Endothelial cell (in vitro differentiated cells): ENCODE measurements at places on chromosomes 12 and 14. TPM values are rescaled to one million over a fixed set of nuclear protein-coding genes. Genes with fewer than 3 reads are reported as not detected.

DNA sequence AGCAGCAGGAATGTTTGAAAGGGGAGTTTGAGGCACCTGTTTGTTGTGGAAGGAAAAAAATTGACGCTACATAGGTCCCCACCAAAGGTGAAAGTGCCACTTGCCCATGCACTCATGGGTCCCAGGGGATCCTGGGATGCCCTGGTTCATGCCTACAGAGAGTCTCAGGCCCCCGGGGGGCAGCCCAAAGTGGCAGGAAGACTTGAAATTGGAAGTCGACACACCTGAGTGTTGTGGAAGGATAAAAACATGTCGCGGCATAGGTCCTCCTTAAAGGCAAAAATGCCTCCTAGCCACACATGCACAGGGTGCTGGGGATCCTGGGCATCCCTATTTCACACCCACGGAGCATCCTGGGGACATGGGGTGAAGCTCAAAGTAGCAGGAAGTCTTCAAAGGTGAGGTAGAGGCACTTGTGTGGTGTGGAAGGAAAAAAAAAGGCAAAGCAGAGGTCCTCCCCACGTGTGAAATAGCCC, 576.1 kb downstream of the ALG10 start:
- no peaks in the 10 kb centered on the region for H3K36me3 ChIP-seq
- no peak overlapping the region for H3K27ac ChIP-seq
- H3K4me1 ChIP-seq: no peaks in the 10 kb centered on the region
- no peak for DNase-seq

The SPX gene
- 0.18 TPM for total RNA-seq

DNA sequence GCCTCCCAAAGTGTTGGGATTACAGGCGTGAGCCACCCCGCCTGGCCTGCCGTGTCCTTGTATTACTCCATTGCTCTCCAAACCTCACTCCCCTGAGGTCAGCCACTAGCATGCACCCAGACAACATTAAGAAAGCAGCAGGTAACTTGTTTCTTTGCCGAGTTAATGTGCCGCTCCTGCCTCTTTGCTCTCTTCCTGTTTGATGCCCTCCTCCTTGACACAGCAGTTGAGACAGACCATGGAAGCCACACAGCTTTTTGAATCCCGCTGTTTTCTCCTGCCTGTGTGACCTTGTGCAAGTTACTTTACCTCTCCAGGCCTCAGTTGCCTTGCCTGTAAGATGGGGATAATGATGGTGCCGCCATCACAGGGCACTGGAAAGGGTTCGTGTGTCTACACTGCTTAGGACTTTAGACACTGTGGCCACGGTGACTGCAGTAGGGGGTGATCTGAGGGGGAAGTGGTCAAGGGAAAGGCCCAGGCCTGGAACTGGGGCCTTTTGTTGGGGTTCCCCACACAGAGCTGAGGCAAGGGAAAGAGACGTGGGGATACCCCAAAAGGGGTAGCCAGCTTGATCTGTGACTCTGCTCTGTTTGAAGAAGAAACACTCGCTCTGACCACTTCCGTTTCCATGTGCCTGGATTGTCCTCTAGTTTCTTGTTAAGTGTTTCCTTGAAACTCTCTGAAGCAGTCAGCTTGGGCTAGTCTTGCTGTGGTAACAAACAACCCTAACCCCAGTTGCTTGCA, 69.3 kb downstream of the RIN3 start:
- H3K27me3 ChIP-seq: peaks cover 5% of the 10 kb centered on the region
- no peak overlapping the region for H3K4me3 ChIP-seq
- no peak overlapping the region for H3K27ac ChIP-seq
- H3K36me3 ChIP-seq: peaks cover 54% of the 10 kb centered on the region

The ADCY4 gene
- total RNA-seq: 74.6 TPM

DNA sequence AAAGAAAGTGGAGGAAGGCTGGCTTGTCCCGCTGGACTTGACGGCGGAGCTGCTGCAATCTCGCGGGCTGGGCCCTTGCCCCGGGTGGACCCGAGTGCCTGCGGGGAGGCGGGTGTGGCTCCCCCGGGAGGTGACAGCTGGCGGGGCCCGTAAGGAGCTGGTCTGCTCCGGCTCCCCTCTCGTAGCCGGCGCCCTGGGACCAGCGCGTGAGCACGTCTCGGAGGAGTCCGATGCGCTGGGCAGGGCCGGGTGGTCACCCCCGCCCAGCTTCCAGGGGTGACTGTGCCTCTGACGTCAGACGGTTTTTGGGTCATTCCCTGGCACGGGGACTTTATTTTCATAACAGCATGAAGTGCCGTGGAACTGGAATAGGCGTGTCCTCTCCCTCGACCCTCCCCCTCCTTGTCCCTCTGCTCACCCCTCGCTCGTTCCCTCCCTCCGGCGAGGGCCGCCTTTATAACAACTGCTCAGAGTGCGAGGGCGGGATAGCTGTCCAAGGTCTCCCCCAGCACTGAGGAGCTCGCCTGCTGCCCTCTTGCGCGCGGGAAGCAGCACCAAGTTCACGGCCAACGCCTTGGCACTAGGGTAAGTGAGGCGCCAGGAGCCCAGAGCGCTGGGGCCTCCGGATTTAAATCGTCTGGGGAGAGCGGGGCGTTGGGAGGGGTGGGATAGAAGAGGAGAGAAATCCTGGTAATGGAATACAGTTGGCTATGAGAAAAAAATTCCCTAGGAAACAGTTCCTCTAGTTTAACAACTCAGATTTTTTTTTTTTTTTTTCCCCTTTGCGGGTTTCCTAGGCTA, at the start of gene GPRC5A:
Gene GPRC5A (plus strand): TSS at position 483 of the 801 bp plus-strand sequence. CDS start 16,688 bp downstream, outside the sequence.
- peaks cover 7% of the 10 kb centered on the region for H3K4me1 ChIP-seq
- peak within 1 kb of the TSS; percentile 84 for H3K4me3 ChIP-seq

DNA sequence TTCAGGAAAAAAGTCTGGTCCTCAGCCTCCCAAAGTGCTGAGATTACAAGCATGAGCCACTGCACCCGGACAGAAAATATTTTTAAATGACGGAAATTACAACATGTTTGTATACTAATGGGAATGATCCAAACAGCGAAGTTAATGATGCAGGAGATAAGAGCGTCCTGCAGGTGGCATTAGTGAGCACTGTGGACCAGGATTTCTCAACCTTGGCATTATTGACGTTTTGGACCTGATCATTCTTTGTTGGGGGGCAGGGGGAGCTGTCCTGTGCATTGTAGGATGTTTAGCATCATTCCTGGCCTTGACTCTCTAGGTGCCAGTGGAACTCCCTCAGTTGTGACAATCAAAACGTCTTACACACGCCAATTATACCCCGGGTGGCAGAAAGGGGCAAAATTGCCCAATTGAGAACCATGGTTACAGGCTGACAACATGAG, 34.1 kb downstream of the SCFD1 start:
- H3K27ac ChIP-seq: no peak overlapping the region
- no peak overlapping the region for H3K4me3 ChIP-seq
- no peaks in the 10 kb centered on the region for H3K4me1 ChIP-seq

DNA sequence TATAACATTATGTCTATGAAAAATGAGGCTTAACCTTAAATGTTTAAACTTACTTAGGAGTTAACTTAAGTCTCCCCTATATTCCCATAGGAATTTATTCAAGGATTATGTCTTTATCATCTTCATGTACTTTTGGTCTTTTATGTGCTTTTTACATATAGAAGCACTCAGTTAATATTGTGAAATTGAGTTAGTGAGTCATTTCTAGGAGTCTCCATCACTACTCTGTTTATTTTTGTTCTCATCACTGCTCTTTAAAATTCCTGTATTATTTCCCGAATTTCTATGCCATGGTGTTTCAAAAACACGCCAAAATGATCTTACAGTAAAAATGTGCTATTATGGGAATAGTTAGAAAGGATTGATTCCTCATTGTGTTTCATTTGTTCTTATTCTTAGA, 31.6 kb downstream of the TBC1D15 start:
- peaks cover 9% of the 10 kb centered on the region for H3K36me3 ChIP-seq
- no peaks in the 10 kb centered on the region for H3K27me3 ChIP-seq
- H3K4me1 ChIP-seq: peaks cover 14% of the 10 kb centered on the region
- no peak for DNase-seq
- no peak overlapping the region for H3K27ac ChIP-seq
- H3K4me3 ChIP-seq: no peak overlapping the region

GRCh38 chr12:112537710-112538396, 119.1 kb downstream of the PTPN11 start:
- peak overlapping the region; percentile 61 for H3K27ac ChIP-seq
- H3K4me3 ChIP-seq: no peak overlapping the region
- H3K36me3 ChIP-seq: no peaks in the 10 kb centered on the region
- no peak for DNase-seq

- H3K27ac ChIP-seq: no peak overlapping the region
- H3K4me1 ChIP-seq: peaks cover 18% of the 10 kb centered on the region
- no peak for DNase-seq
- no peaks in the 10 kb centered on the region for H3K36me3 ChIP-seq
Measured at GRCh38 chr12:12404297-12404696, 47.4 kb downstream of the BORCS5 start.

DNA sequence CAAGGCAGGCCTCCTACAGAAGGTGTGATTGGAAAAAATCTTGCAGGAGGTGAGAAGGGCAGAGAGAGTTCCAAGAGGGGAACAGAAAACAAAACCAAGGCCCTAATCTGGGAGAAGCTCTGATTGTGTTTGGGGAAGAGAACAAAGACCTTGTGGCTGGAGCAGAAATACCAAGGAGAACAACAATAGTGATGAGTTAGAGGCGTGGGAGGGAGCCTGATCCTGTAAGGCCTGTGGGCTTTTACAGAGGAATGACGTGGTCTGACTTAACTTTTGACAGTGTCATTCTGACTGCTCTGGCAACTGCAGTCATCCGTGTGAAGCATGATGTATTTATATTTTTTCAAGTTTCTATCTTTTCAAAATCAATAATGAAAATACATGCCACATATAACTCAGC, 200.6 kb downstream of the ANO4 start:
- H3K27ac ChIP-seq: no peak overlapping the region
- peaks cover 2% of the 10 kb centered on the region for H3K27me3 ChIP-seq
- peaks cover 4% of the 10 kb centered on the region for H3K4me1 ChIP-seq

- H3K27me3 ChIP-seq: no peaks in the 10 kb centered on the region
- H3K27ac ChIP-seq: no peak overlapping the region
- peaks cover 30% of the 10 kb centered on the region for H3K36me3 ChIP-seq
- H3K4me3 ChIP-seq: no peak overlapping the region
- DNase-seq: no peak
Measured at GRCh38 chr12:79560225-79560889, 130.4 kb downstream of the PAWR start.

- peaks cover 7% of the 10 kb centered on the region for H3K4me1 ChIP-seq
- DNase-seq: no peak
- H3K4me3 ChIP-seq: no peak overlapping the region
- no peaks in the 10 kb centered on the region for H3K36me3 ChIP-seq
Measured at GRCh38 chr14:34682787-34683321, 31.5 kb downstream of the CFL2 start.

The TMTC2 gene
- 3.6 TPM for total RNA-seq

The ATXN7L3B gene
- 48.4 TPM for total RNA-seq

The DDN gene
- 0.10 TPM for total RNA-seq

GRCh38 chr14:100221533-100222223, 17.3 kb upstream of the YY1 start:
- no peak for DNase-seq
- H3K36me3 ChIP-seq: peaks cover 4% of the 10 kb centered on the region
- H3K4me3 ChIP-seq: no peak overlapping the region
- H3K27ac ChIP-seq: no peak overlapping the region
- H3K4me1 ChIP-seq: peaks cover 22% of the 10 kb centered on the region
- peaks cover 5% of the 10 kb centered on the region for H3K27me3 ChIP-seq

- H3K27ac ChIP-seq: no peak overlapping the region
- H3K36me3 ChIP-seq: no peaks in the 10 kb centered on the region
- DNase-seq: no peak
- peaks cover 14% of the 10 kb centered on the region for H3K4me1 ChIP-seq
Measured at GRCh38 chr14:93744876-93745275, 43.4 kb downstream of the PRIMA1 start.

GRCh38 chr12:111085096-111085495, 164.7 kb upstream of the MYL2 start:
- no peaks in the 10 kb centered on the region for H3K4me1 ChIP-seq
- no peak for DNase-seq
- H3K4me3 ChIP-seq: no peak overlapping the region

The GEMIN2 gene
- total RNA-seq: 21.4 TPM

DNA sequence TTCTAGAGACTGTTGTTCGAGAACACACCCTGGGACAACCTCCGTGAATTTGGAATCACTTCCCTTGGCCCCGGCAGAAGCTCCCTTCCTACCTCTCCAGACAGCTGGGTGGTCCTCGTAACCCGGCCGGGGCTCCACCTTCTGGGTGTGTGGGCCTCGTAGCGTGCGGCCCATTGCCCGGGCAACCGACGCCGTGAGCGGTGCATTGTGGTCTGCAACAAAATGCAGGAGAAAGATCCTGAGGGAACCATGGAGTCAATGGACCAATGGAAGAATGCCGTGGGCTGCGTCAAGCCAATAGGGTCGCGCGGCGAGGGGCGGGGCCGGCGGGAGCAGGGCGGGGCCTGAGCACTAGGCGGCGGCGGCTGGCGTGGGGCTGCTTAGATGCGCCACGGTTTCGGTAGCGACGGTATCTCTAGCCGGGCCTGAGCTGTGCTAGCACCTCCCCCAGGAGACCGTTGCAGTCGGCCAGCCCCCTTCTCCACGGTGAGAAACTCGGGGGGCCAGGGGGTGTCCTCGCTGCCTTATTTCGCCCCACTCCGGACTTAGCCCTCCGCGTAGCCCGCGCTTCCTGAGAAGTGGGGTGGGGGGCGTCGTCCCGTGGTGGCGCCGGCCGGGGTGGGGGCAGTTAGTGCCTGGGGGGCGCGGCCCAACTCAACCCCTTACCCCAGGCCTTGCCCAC, at the start of gene DYNLL1:
Gene DYNLL1 (plus strand): TSS at position 383 of the 682 bp plus-strand sequence. CDS start 309 bp downstream, outside the sequence.
- DNase-seq: peak; percentile 98
- peaks cover 22% of the 10 kb centered on the region for H3K4me1 ChIP-seq
- peak within 1 kb of the TSS; percentile 90 for H3K27ac ChIP-seq
- peak within 1 kb of the TSS; percentile 99 for H3K4me3 ChIP-seq
- H3K27me3 ChIP-seq: peaks cover 5% of the 10 kb centered on the region
- peaks cover 21% of the 10 kb centered on the region for H3K36me3 ChIP-seq

DNA sequence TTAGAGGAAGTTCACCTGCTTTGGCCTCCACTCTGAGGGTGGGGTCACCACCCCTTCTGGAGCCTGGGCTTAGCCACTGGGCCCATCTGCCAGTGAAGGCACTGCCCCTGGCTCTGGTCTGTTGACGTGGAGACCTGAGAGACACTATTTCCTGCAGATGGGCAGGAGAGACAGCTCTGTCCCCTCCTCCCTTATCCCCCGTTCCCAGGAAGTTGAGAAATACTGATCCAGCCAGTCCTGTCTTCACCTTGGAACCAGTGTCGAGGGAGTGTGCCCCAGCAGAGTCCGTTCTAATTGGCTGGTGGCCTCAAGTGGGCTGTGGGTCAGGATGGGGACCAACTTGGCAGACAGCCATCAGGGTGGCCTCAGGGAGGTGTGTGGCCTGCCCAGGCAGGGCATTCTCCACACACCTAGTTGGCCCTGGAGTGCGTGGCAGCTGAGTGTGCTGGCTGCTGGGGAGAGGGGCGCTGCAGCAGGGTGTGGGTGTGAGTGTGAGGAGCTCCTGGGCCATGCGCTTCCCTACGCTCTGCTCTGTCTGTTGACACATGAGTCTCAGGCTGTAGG, 25.4 kb downstream of the CLSTN3 start:
- peaks cover 32% of the 10 kb centered on the region for H3K4me1 ChIP-seq
- H3K27me3 ChIP-seq: peaks cover 11% of the 10 kb centered on the region
- H3K36me3 ChIP-seq: peaks cover 40% of the 10 kb centered on the region
- peak overlapping the region; percentile 19 for H3K4me3 ChIP-seq
- DNase-seq: no peak
- H3K27ac ChIP-seq: peak overlapping the region; percentile 10
